ENCODE measurements at places on chromosomes 11 and 22.
A peak's percentile ranks its signal among the peaks of the same experiment; 100 is the strongest.

DNA sequence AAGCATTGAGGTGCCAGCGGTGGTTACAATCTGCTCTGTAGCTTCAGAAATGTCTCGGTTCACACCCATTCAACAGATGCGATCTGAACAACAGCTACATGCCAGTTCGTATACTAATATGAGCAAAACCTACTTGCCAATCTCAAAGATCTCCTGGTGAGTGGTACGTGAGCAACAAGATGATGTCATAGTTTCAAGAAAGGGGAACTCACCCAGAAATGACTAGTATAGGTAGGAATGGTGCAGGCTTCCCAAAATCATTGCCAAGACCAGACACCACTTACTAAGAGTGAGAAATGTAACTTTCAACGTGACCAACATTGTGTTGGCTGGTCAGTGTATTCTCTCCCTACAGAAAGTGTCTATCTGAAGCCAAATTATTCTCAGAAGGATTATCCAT lies 31.1 kb downstream of the OR6Q1 start:
- DNase-seq: peak; percentile 62

DNA sequence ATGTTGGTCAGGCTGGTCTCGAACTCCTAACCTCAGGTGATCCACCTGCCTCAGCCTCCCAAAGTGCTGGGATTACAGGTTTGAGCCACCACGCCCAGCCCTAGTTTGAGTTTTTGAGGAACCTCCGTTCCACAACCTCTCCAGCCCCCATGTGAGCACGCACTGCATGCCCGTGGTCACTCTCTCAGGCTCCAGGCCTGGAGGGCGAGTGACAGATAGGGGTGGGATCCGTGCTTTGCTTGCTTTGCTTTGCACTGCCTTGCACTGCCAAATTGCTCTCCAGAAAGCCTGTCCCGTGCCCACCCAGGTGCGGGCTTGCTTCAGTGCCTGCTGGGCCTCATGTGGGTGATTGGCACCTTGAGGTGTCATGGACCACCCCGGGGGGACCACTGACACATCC lies 29.9 kb downstream of the FGF4 start:
- DNase-seq: no peak

GRCh38 chr22:28989484-28989883 lies 72.1 kb downstream of the C22orf31 start:
- peak; percentile 69 for DNase-seq

DNA sequence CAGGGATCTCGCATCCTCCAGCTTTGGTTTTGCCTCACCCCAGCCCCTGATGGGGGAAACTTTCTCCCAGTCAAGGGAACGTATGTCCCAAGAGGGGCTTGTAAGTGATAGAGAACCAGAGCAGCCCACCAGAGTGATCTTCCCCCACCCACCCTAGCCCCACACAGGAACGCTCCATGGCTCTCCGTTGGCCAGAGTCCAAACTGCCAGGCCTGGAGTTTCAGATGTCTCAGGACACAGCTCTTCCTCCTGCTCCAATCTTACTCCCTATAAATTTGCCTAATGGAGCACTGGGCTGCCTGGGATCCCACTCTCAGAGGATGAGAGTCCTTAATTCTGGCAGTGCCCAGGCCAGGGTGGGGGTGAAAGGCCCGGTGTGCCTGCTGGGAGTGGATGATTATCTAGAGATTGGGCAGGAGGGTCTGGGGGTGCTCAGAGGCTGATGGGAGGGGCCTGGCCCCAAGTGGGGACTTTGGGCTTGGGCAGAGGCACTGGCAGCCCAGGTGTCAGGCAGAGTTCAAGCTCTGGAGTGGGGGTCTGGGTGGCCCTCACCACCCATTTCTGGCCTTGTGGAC lies 79.9 kb downstream of the WNT7B start:
- no peak for DNase-seq

DNA sequence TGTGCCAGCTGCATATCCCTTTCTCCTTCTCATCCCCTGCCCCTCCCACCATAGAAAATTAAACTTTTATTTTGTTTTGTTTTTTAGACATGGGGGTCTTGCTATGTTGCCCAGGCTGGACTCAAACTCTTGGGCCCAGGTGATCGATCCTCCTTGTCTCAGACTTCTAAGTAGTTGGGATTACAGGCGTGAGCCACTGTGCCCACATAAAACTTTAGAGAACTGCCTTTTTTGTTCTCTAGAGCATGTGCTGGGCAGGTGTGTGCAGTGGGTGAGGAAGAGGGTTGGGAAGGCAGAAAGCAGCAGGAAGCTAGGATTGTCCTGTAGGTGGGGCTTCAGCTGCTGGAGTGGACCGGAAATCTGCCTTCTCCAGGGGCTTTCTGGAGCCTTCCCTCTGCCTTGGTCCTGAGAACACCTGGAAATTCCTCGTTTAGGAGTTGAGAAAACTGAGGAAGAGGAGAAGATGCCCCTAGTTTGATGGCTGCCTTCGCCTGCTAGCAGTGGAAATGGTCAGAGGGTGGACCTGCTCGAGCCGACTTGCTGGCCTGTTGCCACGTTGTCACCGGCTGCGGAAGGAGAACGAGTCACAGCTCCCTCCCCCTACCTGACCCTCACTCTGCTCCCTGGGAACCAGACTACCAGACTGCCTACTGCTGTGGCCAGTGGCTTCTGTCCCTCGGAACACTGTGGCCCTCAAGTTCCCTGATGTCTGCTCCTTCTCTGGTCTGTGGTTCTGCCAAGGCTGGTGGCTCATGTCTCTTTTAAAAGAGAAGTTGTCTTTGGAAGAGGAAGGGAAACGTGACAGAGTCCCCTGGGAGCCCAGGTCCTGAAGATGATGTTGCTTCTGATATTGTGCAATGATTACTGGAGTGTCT lies 4.0 kb downstream of the ST14 start:
- no peak for DNase-seq

DNA sequence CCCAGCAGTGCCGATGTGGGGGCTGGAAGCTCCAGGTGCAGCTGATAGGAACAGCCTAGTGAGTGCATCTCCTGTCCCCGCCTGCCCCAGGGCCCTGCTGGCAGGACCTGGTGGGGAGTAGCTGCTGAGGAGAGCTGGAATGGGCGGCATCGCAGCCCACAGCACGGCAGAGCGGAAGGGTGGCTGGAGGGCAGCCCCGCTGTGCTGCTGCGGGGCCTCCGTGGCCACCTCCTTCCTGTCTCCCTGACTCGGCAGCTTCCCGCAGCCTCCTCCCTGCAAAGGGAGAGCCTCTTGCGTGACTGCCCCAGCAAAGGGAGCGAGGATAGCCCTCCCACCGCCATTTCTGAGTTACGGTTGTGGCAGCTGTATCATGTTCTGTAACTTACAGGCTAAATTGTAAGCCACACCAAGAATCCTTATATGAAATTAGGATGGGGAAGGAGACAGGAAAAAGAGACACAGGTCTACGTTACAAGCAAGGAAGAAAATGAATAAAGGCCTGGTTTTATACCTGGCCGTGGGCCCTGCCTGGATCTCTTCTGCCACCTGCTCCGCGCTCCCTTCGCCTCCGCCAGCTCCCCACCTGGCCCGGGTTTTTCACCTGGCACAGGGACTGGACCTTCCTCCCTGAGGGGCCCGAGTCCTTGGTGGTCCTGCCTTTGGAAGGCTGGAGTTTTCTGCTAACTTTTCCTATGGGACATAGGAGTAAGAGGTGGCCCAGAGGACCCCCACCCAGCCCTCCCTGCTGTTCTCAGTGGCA lies 10.0 kb downstream of the TPCN2 start:
- no peak for DNase-seq

DNA sequence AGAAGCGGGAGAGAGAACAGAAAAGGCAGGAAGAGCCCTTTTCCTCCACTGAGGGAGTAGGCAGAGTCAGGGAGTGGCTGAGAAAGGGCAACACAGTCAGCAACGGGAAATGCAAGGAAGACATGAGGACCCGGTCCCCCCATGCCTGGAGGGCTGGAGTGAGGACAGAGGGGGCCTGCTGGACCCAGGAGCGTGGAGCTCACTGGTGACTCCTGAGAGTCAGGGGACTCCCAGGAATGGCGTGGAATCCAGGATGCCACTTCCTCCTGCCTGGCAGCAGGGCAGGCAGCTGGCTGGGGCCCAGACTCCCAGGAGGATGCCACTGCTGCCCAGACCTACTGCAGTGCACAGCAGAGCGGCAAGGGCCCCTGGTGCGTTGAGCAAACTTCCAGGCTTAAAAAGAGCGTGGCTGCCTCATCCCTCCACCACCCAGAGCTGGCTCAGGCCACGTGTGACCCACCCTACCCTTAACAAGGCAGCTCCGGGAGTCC lies 11.3 kb downstream of the C11orf21 start:
- DNase-seq: no peak

GRCh38 chr11:117979481-117980211 lies 6.5 kb upstream of the IL10RA start:
- DNase-seq: no peak

DNA sequence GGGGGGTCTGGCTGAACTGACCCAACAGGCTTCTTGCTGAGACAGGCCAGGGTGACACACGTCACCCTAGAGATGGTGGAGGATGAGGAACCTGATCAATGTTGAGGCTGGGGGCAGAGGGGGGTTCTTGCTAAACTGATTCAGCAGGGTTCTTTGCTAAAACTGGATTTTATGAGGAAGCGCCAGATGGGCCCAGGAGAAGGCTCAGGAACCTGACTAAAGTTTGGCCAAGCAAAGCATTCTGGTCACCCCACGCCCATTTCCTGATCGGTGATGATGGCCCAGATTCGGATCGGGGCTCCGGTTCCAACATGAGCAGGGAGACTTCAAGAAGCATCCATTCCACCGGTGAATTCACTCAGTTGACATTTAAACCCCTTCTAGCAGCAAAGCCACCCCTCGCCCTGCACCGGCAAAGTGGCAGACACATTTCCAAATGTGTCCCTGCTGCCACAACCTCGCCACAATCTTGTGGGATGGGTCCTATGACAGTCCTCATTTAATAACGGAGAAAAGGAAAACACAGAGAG lies 34.2 kb upstream of the SLC22A12 start:
- no peak for DNase-seq

DNA sequence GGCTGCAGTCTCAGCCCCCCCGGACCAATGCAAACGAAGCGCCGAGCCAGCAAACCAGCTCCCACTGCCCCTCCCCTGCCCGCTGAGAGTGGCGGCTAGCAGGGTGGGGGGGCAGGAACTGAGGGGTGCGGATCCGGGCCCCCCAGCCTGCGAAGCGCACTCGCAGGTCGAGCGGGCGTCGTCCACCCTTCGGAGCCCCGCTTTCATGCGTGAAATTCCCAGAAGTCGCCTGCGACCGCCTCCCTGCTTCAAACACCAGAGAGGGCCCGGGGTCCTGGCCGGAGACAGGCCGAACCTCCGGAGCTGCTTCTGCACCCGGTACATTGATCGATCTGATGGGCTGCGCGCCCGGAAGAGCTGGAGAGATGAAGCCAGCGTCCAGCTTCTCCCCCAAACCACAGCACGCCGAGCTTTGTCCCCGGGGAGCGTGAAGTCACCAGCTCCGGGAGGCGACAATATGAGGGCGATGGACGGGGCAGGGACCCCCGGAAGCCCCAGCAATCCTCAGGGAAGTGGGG lies 646 bp upstream of the PATZ1 start:
- no peak for DNase-seq

GRCh38 chr22:42601879-42602465 lies 12.7 kb downstream of the POLDIP3 start:
- DNase-seq: no peak

- DNase-seq: no peak
Measured at GRCh38 chr22:33114565-33114964, 56.4 kb upstream of the SYN3 start.

DNA sequence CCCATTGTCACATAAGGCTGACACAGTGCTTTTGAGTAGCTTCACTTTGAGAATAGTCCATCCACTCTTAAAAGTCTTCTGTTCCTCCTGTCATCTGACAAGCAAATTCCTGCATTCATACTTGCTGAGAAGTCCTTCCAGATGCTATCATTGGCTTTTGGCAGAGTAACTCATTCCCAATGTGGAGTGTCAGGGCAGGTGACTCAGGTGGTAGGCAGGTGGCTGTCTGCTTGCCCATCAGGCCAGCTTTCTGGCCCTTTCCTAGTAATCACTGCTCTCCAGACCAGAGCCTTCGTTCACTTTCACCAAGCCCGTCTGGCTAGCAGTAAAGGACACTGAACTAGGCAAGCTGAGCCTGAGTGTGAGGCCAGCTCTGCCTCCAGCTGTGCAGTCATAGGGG lies 162.5 kb upstream of the CCDC90B start:
- DNase-seq: no peak

GRCh38 chr11:33825854-33826560 lies 51.7 kb upstream of the FBXO3 start:
- no peak for DNase-seq

- DNase-seq: no peak
Measured at GRCh38 chr22:47298017-47298785, 535.8 kb downstream of the TBC1D22A start.

DNA sequence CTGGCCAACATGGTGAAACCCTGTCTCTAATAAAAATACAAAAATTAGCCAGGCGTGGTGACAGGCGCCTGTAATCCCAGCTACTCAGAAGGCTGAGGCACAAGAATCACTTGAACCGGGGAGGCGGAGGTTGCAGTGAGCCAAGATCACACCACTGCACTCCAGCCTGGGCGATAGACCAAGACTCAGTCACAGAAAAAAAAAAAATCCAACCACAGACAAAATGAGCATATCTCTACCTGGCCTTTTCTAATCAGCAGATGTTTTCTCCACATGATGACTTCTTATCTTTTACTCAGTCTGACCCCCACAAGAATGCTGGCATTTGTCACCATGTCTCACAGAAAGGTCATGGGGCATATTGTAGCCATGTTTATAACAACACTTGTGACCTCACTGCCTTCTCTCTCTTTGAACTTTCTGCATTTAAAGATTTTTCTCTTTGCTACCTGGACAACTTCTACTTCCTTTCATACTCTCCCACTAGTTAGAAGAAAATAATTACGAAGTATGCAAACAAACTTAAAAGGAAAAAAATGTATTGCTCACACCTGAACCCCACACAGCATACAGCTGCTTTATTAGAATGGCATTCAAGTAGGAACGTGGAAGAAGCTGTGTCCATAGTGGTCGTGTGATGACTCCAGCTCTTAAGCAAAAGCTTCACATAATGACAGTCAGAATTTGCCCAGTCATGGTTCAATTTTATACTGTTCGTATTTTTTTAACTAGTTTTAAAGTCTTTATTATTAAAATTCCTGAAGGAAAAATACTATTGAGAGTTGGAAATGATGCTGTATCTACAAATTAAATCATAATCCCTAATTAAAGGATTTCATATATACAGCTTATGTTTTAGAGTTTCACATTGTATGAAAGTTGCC lies 65.4 kb downstream of the ZC3H12C start:
- DNase-seq: no peak

DNA sequence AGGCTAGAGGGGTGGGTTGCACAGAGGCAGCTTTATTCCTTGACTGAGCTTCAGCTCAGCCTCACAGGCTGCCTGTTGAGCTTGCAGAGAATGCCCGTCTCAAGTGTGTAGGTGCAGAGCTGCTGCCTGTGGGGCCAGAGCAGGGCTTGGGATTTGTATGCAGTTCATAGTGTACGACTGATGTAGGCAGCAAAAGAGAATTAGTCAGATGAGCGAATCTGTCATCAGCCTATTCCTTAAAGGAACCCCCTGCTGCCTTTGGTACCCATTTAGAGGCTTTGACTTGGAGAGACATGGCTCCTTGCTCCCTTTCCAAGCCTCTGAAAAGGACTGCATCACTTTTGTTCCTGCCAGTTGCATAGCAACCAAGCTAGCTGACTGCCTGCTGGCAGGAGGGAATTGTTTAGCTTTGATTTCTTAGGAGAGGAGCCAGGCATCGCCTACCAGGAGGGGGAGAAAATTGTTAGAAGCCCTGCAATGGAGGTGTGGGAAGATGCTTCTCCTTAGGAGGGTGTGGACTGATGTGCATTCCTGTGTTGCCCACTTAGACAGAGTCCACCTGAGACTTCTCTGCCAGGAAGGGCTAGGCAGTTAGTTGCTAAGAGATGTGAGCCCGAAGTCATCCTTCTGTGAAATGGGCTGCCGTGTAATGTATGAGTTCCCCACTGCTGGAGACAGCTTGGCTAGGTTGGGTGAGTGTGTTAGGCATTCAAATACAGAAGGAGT lies 10.9 kb downstream of the ACO2 start:
- no peak for DNase-seq

- DNase-seq: peak; percentile 87
Measured at GRCh38 chr11:15650105-15650938, 535.6 kb downstream of the INSC start.

All from kidney glomerular epithelial cell (primary cell).